ENCODE measurements at places on chromosomes 5 and 9.

DNA sequence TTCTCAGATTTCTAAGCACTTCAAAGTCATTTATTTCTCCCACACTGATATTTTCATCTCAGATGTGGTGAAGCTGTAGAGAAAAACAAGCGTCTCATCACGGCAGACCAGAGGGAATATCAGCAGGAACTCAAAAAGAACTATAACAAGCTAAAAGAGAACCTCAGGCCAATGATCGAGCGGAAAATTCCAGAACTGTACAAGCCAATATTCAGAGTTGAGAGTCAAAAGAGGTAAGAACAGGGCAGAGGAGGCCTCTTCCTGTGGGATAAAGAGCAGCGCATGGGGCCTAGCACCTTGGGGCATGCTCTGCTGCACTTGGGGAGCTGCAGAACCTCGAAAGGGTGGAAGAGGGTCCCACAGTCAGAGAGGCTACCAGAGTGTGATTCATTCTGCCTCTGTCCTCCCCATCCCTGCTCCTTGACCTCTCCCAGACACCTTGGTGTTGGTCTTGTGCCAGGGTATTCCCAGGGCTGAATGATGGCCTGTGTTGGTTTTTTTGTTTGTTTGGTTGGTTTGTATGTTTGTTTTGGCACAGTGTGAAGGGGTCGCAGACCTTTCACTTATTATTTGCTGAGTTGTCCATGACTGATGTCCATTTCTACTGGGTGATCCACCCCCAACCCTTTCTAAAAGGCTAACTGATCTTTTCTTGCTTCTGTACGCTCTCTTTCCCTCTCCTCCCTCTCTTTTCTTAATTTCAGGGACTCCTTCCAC lies 248.9 kb downstream of the DOCK8 start:
- no peak for DNase-seq

- peak; percentile 64 for DNase-seq
Observed at GRCh38 chr5:62306323-62306895, 403 bp downstream of the KIF2A start.

DNA sequence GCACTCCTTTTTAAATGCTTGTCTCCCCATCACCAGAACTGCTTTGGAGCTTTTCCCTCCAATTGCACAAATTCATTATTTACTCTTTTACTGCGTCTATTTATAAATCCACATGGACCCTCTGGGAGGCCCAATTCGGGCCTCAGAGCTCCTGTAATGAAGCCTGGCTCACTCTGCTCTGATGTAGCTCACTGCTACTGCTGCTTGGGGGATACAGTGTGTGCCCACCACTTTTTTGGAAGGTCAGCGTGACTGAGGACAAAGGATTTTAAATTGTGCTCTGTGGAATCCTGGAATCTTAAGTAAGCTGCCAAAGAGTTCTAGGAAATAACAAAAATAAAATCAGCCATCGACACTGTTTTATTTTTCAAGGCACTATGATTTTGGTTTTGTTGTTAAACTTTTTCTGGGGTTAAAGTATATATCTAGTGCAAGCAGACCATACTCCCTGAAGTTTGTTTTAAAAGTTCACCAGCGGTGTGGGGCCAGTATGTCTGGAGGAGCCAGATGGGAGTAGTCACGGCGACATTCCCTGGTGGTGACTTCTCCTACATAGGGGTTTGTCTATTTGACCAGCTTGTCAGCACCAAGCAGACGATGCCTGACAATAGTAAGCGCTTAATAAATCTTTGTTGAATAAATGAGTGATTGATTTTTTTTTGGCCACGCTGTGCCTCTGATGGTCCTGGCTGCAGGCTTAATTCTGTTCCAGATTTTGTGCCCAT lies 142.8 kb downstream of the TMEM38B start:
- DNase-seq: no peak

- no peak for DNase-seq
Observed at GRCh38 chr5:14440223-14440581, 141.4 kb upstream of the OTULINL start.

GRCh38 chr5:1208743-1209488 lies 7.5 kb downstream of the SLC6A19 start:
- no peak for DNase-seq

- no peak for DNase-seq
Observed at GRCh38 chr5:79591326-79591725, 20.9 kb upstream of the TENT2 start.

DNA sequence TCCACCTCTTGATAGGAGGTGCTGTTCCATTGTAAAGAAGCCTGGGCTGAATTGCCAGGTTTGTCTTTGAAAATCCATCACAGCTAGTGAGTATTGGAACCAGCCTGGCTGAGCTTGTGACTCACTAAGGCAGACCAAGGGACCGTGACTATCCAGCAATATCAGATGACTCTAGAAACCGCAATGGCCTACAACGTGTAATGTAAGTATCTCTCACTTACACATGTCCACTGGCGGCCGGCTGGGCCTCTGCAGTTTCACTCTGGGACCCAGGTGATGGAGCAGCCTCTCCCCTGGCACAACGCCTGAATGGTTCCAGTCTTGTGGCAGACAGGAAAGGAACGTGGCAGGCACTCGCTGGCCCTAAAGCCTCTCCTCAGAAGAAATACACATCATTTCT lies 3.1 kb upstream of the HRH2 start:
- DNase-seq: peak; percentile 26

Measured in activated naive CD8-positive, alpha-beta T cell treated with anti-CD3 and anti-CD28 coated beads, Interleukin-2, amount 50 U/mL, for 24 hours (primary cell).